ENCODE measurements at places on chromosomes 6 and 20.

- DNase-seq, result no peak
These were observed 94.3 kb upstream of the NKX2-2 start for GRCh38 chr20:21607971-21608725.

- no peak for DNase-seq
These were observed 5.4 kb downstream of the EYA2 start for GRCh38 chr20:46900086-46900485.

DNA sequence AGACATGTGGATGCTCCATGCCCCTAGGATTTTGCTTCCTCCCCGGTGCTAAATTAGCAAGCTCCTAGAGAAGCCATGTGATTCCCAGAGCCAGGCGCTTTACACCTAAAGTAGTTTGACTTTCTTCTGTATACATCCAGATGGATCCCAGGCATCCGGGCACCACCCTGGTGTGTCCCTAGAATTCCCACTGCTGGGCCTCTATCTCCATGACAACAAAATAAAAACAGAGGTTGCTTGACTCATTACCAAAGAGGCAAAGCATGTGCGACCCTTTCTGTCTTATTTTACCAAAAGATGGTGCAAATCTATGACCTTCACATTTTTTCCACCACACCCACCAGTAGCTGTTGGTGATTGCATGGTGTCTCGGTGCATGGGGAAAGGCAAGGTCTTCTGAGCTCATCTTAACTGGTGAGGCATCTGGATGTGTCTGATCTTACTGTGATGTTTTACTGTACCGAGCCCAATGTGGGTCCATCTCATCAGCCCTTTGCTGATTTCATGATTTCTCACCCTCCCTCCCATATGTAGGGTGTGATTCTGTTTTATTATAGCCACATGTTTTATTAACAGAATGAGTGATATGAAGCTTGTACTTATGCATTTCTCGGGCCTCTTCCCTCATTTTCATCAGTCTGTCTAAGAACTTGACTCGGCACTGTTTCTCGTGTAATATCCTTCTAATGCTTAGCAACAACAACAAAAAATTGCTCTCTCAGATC is 27.4 kb upstream of the VAPB start:
- DNase-seq, result no peak

DNA sequence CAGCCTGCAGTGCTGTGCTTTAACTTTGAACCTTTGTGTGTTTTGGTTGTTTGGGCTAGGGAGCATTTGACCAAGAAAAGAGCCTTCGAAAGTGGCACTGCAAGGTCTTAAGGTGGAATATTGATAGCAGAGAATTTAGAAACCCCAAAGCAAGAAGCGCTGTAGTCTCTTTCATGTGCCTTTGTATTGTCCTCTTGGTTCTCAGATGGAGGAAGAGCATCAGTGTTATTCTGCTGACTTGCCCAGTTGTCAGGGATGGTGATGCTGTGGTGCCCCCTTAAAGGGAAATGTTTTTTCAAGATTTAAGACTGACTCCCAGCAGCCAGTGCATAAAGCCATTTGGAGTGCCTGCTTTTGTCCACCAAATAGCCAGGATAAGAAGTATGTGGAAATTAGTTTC is 102.7 kb upstream of the INSM1 start:
- no peak for DNase-seq

DNA sequence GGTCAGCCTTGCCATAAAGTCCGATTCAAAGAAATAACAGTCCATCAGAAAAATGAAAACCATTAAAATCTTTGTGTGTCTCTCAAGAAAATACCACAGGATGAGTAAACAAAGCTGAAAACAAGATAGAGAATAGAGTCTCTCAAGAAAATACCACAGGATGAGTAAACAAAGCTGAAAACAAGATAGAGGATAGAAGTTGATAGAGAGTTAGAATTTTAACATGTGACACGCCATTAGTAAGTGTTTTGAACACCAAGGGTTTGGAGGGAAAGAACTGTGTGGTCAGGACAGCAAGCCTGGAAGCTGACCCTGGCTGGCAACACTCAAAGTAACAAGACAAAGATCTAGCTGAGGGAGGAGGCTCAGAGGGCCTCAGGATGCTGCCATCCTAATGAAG is 43.9 kb upstream of the PRND start:
- no peak for DNase-seq

GRCh38 chr20:10324198-10324847 is 105.7 kb downstream of the SNAP25 start:
- DNase-seq, result no peak

- no peak for DNase-seq
These were observed 173.6 kb downstream of the CDC5L start for GRCh38 chr6:44561060-44561623.

DNA sequence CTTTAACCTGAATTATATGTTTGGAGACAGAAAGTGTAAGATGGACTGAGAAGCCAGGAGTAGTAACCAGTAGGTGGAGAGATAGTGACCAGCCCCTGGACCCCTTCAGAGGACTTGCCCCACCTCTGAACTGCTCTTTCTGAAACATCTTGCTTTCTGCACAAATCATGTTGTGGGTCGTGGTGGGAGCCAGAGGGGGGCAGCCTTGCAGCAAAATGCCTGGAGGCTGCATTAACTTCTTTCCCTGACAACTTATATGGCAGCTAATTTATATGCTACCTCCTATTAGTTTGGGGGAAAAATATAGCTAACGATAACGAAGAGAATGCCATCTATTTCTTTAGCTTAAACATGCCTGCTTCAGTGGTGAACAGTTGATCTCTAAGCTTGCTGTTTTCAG is 859.8 kb downstream of the MAFB start:
- no peak for DNase-seq

All from LoVo (cell line).